ENCODE measurements at places on chromosomes 7 and 10.

GRCh38 chr10:126634911-126635310 lies 35.6 kb downstream of the C10orf90 start:
- no peak for DNase-seq

GRCh38 chr10:27655296-27655695 lies 90.3 kb downstream of the MKX start:
- no peak for DNase-seq

DNA sequence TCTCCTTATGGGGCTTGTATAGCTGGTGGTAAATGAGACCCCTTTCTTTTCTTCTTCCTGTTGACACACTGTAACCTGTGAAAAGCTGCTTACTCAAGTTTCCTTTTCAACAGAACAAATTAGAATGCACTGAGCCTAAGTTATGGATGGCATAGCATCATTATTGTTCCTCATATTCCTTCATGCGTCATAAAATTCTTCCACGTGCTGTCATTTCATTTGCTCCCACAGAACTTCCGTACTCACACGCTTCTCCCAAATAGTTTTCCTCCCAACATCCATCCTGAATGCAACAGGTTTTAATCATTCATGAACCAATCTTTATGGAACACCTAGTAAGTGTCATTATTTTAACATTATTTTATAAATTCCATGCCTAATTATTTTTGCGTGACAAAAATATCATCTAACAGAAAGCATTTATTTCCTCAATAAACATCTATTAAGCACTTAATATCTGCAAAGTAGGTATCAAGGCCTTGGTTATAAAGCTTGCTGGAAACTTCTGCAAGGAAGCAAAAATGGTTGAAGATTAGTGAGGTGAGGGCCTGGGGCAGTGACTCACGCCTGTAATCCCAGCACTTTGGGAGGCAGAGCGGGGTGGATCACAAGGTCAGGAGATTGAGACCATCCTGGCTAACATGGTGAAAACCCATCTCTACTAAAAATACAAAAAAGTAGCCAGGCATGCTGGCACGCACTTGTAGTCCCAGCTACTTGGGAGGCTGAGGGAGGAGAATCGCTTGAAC lies 18.9 kb upstream of the SEPTIN7 start:
- DNase-seq, result no peak

- peak; percentile 28 for DNase-seq
Measured at GRCh38 chr10:28838908-28839307, 161.6 kb downstream of the BAMBI start.

DNA sequence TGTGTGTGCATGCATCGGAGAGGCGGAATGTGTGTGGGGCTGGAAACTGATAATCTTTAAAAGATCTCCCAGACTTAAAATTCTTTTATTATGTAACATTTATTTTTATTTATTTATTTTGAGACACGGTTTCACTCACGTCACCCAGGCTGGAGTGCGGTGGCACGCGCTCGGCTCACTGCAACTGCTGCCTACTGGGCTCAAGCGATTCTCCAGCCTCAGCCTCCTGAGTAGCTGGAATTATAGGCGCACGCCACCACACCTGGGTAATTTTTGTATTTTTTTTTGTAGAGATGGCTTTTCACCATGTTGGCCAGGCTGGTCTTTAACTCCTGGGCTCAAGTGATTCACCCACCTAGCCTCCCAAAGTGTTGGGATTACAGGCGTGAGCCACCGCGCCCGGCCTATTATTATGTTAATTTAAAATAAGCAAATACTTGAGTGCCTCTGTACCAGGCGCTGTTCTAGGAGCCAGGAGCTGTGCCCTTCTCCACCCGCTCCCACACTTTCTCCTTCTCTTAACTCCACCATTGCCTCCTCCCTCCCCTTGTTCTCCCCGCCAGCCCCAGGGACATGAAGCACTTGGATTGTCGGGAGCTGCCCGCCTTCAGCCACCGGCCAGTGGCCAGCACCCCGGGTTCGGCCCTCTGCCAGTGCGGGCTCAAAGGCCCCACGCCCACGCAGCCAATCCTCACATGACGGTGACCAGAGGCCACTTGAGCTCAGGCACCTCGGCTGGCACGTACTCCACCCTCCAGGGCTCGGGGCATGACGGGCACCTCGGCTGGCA lies 163.6 kb downstream of the DNAJB6 start:
- no peak for DNase-seq

DNA sequence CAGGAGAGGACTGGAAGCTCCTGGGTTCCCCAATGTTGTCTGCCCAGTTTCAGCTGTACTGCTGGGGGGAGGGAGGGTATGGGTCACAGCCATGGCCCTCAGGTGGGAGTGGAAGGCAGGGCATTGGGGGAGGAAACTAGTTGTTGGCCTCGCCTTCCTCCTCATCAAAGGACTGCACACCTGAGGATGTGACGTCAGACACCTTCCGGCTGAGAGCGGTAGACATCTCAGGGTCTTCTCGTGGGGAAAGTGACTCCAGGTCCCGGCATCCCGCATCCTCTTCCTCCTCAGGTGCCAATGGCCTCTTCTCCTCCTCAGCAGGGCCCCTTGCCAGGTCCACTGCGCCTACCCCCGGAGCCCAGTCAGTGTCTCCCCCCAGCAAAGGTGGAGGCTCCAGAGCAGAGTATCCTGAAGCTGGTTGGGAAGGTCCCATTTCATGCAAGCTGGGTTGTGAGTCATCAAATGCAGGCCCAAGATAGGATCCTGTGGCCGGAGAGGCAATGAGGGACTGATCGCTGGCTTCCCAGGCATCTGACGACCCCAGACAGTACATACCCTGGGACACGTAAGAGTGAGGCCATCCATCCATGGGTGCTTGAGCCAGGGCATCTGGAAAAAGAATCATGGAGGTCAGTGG lies 6.0 kb downstream of the FAM131B start:
- DNase-seq, result no peak

GRCh38 chr7:103011650-103012049 lies 62.9 kb downstream of the FBXL13 start:
- no peak for DNase-seq

GRCh38 chr7:158559356-158559755 lies 28.3 kb downstream of the PTPRN2 start:
- DNase-seq, result no peak

- no peak for DNase-seq
Measured at GRCh38 chr10:8369666-8370065, 315.2 kb downstream of the GATA3 start.

- no peak for DNase-seq
Measured at GRCh38 chr7:123571684-123572083, 14.1 kb upstream of the NDUFA5 start.

GRCh38 chr10:70481831-70482530 lies 3.4 kb downstream of the PALD1 start:
- DNase-seq, result no peak

DNA sequence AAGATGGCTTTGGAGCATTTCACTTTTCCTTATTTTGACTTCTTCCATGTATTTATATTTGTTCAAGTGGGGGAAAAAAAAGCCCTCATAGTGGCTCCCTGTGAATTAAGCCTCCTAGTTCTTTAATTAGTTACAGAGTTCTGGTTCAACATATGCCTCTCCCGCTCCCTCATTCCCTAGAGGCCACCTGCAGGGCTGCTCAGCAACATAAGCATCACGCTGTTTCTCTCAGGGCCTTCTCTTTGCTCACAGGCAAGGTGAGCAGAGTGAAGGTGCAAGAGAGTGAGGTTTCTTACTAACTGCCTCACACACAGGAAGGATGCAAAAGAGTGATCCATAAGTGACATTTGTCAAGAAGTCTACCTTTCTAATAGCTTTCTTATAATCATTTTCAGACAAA lies 196.7 kb downstream of the SEMA3E start:
- no peak for DNase-seq

DNA sequence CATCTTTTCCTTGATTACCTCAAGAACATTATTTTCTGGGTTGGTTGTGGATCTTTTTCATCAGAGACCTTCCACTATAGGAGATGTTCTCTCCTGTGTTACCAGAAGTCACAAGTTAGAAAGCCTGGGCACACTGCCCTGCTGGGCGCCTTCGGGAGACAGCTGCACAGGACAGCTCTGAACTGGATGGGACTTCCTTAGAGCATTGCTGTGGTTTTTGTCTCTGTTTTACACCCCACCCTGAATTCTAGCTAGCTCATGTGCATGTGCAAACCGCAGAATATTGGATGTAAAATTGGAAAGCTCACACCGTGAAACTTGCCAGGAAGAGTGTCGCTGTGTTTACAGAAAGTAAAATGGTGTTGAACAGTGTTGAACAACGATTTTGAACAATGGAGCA lies 54.4 kb upstream of the SEC61G start:
- DNase-seq, result no peak

DNA sequence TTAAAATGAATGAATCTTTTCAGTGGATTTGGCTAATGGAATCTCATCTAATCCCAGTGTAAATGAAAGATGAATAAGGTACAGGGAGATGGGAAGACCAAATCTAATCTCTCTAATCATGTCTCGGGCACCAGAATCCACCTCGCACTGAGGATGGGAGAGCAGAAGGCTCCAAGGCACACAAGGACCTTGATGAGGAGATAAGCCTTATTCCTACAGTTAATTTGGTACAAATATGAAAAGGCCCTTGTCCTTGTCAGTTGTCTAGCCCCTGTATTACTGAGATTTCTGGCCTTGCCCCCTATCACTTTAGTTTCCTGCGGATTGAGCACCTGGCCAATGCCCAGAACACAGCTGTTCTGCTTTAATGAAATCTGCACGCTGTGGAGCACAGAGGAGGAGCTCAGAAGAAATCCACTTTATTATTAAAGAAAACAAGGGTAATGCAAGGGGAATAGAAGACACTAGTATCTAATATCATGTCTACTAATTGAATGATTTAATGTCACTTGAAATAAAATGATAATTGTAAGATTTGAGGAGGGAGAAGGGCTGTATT lies 321.4 kb upstream of the HGF start:
- no peak for DNase-seq

DNA sequence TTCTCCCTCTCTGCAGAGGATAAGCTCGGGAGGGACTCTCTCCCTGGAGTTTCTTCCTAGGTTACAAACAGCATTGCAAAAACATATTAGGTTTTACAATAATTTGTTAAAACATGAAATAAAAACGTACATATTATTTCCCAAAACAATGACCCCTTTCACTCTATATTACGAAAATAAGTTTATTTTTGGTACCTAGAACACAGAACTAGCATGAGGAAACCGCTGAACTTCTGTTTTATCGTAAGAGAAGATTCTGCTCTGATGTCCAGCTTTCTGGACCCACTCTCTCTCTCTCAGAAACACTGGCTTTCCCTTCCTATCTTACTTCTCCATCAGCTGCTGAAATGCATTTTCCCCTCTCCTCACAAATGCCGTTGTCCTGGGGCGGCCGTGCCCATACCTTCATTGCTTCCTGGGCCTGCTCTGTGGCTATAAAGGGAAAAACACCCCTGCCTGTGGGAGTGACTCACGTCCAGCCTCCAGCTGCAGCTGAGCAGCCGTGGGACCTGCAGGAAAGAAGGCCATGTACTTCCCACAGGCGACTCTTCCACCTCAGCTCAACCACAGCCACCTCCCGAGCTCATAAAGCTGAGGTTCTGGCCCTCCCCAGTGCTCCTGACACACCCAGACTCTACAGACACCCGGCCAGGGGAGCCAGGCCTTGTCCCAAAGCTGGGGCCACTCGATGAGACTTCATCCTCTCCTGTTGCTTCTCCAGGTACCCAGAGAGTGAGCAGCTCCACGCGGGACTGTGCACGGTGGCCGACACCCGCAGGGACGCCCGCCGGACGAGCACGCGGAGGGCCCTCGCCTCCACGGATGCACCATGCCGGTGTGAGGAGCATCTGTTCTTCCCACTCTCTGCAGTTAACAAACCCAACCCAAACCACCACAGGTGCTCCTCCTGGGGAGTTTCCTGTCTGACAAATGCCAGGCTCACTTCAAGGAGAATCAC lies 3.1 kb downstream of the GPER1 start:
- DNase-seq, result no peak

DNA sequence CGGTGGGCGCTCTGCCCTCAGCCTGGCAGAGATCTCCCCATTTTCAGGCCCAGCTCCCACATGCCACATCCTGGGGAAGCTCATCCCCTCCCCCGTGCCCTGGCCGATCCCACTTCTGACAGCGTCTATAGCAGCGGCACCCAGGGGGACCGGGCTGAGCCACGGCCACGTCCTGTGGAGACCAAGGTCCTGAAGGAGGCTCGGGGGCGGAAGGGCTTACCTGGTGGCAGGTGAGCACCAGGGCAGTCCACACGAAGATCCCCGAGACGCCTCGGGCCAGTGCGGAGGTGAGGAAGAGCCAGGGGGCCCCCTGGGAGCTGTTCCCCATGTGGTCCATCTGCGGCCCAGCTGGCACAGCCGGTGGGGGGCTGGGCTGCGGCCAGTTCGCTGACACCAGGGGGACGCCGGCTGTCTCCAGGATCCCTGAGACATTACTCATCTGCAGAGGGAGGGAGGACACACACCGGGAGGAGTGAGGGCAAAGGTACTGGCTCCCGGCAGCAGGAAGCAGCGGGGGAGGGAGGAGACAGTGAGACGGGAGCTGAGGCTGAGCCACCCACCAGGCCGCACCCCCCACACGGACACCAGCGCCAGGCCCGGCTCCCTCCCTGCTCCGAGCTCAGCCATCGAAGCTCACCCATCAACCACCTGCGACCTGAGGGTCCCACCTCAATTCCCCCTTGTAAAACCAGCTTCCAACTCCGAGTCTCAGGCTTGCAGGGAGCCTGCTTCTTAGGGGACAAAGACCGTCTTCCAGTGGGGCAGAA lies 776 bp downstream of the TMEM184A start:
- peak; percentile 99 for DNase-seq

DNA sequence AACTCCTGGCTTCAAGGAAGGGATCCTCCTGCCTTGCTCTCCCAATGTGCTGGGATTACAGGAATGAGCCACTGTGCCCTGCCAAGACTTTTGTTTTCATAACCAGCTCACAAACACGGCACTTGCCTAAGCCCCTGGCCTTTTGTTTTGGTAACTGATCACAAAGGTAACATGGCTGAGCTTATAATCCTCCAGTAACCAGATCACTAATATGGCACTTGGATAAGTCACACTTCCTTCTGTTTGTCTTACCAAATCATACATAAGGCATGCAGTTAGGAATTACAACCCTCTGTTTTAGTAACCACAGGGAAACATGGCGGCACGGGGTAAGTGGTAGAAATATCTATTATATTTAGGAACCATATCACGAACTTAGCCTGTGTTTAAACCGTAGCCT lies 577.1 kb downstream of the CALN1 start:
- no peak for DNase-seq

- peak; percentile 17 for DNase-seq
Measured at GRCh38 chr7:34675749-34676374, 17.8 kb downstream of the NPSR1 start.
